Colonic mucosa (tissue), 4 donors: ENCODE measurements at places on chromosomes 13 and 19.

GRCh38 chr13:101626925-101627555 is 174.6 kb downstream of the ITGBL1 start:
- DNase-seq = no peak

GRCh38 chr19:33705090-33705847 is 83.5 kb downstream of the CHST8 start:
- no peak for DNase-seq

GRCh38 chr19:23002690-23003422 is at the start of gene ZNF728:
TSS of gene ZNF728 (minus strand) at chr19:23003176. CDS start at chr19:23003030, 146 bp downstream.
- peak; percentile 22 for DNase-seq

- DNase-seq = no peak
These were observed 318.8 kb downstream of the TEX29 start for GRCh38 chr13:111639196-111639705.

DNA sequence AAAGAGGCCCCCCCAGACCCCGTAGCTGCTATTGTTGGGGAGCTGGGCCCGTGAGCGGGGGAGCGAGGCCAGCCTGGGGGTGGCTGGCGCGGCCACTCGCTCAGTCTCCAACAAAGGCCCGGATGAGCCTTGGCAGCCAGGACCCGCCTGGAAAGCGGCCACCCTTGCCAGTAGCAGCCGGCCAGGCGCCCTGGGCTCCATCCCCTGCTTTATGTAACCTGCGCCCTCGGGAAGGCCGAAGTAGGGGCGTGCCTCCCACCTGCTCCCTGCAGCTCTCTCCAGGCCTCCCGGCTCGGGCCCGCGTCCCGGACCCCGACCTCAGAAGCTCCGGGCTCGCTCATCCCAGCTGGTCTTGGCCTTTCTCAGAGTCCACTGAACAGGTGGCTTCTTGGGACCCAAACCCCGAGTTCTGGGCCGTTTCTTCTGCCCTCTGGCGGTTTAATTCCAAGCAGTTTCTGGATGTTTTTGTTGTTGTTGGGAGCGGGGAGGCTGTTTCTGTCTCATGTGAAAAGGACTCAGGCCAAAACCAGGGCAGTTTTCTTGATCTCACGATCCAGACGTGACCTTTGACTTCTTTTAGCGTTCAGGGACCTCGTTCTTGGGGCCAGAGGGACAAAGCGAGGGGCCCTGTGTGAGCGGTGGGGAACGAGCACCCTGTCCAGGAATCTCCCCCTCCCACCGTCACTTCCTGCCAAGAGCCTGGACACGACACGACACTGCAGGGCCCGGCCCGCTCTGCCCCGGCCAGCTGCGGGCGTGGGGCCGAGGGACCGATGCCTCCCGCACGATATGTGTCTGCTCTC is 1.2 kb downstream of the CDC34 start:
- peak; percentile 73 for DNase-seq

- no peak for DNase-seq
These were observed 11.5 kb downstream of the CIB3 start for GRCh38 chr19:16161840-16162239.

DNA sequence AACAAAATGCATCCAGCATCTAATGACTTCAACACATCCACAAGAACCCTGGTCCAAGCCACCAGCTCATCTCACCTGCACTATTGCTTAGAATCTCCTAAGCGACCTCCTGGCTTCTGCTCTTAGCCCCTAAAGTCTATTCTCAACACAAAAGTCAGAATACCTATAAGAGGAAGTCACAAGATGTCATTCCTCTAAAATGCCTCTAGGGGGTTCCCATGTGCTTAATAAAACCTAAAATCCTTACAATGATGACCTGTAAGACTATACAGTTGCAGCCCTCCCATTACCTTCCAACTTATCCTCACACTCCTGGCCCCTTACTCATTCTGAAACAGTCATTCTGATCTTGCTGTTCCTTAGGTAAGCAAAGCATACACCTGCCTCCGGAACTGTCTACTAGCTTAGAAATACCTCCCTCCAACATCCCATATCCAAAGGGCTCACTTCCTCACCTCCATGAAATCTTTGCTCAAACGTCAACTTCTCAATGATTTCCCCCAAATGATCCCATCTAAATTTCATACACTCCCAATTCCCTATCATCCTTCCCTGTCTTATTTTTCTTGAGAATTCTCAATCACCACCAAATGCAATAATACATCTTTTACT is 10.0 kb downstream of the ATP7B start:
- no peak for DNase-seq

- DNase-seq = no peak
These were observed 10.7 kb upstream of the TMEM255B start for GRCh38 chr13:113748101-113748861.

- no peak for DNase-seq
These were observed 4.2 kb upstream of the TNFSF11 start for GRCh38 chr13:42569576-42570344.

DNA sequence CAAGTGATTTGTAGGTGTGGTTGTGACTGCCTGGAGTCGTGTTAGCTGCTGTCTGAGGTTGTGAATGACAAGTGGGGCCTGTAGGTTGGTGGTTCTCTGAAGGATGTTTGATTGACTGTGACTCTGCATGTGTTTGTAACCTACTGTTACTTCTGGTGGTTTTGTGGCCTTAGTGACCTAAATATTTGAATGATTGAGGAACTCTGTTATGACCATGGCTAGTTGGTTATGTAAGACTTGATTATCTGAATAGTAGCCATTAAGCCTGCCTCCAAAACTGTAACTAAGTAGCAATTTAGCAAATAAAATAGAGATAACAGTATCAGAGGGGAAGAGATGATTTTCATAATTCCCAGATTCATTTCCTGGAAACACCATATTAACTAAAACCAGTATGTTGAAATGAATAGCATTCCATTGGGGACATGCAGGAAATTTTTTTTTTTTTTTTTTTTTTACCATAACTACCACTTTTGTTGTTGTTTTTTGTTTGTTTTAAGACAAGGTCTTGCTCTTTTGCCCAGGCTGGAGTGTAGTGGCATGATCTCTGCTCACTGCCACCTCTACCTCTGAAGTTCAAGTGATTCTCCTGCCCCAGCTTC is 865 bp downstream of the ZNF382 start:
- no peak for DNase-seq

DNA sequence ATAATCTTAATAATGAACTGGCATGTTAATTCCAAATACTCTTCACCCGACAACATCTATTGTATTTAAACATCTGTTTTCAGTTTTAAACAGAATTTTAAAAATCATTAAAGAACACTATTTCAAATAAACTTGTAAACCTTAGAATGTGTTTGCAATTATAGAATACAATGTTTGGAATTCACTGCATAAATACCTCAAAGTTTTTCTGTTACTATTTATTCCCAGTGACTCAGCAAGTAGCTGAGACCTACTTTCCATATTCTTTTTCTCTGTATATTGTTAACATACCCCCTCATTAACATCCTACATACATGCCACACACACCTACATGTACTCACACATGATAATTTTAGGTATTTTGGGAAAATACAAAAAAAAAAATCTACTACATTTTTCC is 1134.3 kb downstream of the SLITRK1 start:
- DNase-seq = no peak

GRCh38 chr19:32719611-32720059 is at the start of gene TDRD12:
TSS of gene TDRD12 (plus strand) at chr19:32719767. CDS start at chr19:32720073, 306 bp downstream.
- DNase-seq = no peak

GRCh38 chr13:73060251-73061160 is 1.7 kb downstream of the KLF5 start:
- peak; percentile 44 for DNase-seq

- DNase-seq = no peak
These were observed 97.7 kb downstream of the ANKRD10 start for GRCh38 chr13:110817143-110817542.

- no peak for DNase-seq
These were observed 1525.0 kb upstream of the MIR17HG start for GRCh38 chr13:89822467-89822866.

- DNase-seq = no peak
These were observed 1.1 kb upstream of the DLL3 start for GRCh38 chr19:39497701-39497995.

- no peak for DNase-seq
These were observed 392.5 kb downstream of the DIAPH3 start for GRCh38 chr13:59771272-59771671.

- DNase-seq = no peak
These were observed 4.0 kb downstream of the MAG start for GRCh38 chr19:35295792-35296462.

DNA sequence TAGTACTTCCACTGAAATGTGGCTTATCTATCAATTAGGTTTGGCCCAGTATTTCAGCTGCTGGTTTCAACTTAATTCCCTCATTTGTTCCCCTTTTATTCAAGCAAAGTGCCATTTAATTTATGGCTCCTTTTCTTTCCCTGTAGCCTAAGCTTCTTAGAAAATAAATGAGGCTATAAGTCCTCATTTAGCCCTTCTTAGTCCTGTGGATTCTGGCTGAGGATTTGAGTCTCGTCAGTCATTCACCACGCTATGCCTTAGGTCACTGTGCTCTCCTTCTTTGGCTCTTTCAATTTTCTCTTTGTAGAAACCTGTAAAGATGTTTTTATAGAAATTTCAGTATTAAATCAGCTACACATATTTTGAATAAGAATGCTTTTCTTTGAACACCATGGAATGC is 579.1 kb downstream of the GPC6 start:
- DNase-seq = no peak

DNA sequence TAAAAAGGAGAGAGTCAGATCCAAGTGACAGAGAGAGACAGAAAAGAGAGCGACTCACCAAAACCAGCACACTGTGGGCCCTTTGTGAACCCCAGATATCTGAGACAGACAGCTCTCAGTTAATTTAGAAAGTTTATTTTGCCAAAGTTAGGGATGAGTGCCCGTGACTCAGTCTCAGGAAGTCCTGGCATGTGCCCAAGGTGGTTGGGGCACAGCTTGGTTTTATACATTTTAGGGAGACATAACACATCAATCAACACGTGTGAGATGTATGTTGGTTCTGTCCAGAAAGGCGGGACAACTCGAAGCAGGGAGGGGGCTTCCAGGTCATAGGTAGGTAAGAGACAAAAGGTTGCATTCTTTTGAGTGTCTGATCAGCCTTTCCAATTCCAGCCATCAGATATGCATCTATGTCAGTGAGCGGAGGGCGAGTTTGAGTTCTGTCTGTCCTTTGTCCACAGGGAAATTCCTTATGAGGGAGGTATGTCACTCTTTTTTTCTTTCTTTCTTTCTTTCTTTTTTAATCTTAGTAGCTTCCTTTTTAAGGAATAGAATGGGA is 37.2 kb upstream of the ATP11A start:
- no peak for DNase-seq

DNA sequence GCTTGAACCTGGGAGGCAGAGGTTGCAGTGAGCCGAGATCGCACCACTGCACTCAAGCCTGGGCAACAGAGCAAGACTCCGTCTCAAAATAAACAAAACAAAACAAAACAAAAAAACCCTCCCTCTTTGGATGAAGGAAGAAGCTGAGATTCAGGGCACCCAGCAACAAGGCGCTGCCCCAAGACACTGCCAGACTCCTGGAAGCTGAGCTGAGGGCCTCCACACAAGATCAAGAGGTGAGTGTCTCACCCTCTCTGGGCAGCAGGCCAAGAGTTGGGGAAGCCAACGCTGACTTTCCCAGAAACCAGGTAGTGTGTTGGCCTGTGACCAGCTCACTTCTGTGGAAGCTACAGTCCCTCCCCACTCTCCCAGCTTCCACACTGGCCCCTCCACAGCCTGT is 3.7 kb upstream of the TYROBP start:
- no peak for DNase-seq

GRCh38 chr13:101218484-101218883 is 197.8 kb downstream of the NALCN start:
- DNase-seq = no peak

DNA sequence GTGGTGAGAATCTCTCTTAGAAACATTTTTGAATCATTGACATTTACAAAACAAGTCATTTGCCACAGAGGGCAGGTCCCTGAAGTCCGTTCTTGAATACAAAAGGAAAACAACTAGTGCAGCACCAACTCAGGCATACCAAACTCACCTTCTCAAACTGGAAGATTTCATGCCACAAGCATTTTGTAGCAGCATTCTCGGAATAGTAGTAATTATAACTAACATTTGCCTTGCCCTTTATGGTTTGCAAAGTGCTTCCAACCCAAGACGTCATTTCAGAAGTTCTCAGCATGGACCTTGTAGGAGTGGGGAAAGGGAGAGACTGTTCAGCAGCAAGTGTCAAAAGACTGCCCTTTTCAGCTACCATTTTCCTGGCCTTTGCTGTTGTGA is 344.6 kb downstream of the RFC3 start:
- no peak for DNase-seq

- no peak for DNase-seq
These were observed 46.6 kb upstream of the NFIC start for GRCh38 chr19:3319643-3320353.

DNA sequence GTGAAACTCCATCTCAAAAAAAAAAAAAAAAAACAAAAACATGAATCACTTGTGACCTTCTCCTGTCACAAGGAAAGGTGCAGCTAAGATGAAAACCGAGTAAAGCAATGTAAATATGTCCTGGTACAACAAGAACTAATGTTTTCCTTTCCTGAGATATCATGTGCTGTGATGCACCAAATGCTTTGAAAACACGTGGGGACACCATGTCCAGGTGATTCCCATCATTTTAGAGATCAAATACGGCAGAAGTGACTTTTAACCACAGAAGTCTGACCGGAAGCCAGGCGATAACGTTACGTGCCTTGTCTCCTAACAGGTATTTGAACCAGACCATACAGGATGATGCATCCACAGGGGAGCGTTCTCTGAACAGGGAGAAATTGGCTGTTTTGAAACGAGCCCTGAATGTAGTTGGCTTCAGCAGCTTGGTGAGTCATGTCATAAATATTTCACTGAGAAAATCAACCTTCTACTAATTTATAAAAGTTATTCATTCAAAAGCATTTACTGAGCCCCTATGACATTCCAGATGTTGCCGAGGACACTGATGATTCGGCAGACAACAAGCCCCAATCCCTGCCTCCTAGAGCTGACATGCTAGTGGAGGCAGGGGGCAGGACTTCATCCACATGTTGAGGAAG is 328.1 kb downstream of the MYO16 start:
- DNase-seq = no peak

GRCh38 chr13:22219709-22220108 is 548.8 kb downstream of the FGF9 start:
- no peak for DNase-seq

GRCh38 chr13:94657167-94657566 is 55.2 kb downstream of the SOX21 start:
- DNase-seq = no peak

DNA sequence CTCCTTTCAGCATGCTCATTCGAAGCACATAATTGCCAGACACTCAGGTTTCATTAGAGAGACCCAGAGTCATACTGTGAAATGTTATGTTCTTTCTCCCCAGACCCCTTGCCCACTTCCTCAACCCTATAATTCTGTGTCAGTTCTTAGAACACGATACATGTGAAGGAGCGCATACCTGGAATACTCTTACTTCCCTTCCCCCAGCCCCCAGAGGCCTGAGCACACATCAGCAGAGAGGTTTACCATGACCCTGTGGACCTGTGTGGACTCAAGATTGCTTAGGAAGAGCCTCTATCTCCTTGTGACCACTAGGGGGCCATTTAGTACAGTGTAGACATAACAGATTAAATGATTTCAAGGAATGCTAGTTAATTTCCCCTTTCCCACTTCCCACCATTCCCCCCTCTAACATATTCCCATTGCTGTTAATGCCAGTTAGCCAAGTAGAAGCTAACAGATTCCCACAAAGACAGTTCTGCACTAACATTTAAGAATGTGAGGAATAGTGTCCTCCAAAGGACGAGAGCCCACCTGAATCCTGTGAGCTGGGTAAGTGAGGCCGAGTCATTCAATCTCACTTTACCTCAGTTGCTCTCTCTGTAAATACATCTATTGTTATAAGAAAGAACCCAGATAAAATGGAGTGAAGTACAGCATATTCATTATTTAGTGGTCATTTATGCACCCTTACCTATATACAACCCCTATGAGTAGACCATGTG is 154.2 kb upstream of the MAB21L1 start:
- DNase-seq = no peak
